ENCODE measurements at places on chromosomes 2 and 18.

GRCh38 chr2:133504566-133505505 is 63.4 kb downstream of the NCKAP5 start:
- peak; percentile 46 for DNase-seq

GRCh38 chr2:120227111-120227991 is 4.2 kb upstream of the TMEM185B start:
- no peak for DNase-seq

DNA sequence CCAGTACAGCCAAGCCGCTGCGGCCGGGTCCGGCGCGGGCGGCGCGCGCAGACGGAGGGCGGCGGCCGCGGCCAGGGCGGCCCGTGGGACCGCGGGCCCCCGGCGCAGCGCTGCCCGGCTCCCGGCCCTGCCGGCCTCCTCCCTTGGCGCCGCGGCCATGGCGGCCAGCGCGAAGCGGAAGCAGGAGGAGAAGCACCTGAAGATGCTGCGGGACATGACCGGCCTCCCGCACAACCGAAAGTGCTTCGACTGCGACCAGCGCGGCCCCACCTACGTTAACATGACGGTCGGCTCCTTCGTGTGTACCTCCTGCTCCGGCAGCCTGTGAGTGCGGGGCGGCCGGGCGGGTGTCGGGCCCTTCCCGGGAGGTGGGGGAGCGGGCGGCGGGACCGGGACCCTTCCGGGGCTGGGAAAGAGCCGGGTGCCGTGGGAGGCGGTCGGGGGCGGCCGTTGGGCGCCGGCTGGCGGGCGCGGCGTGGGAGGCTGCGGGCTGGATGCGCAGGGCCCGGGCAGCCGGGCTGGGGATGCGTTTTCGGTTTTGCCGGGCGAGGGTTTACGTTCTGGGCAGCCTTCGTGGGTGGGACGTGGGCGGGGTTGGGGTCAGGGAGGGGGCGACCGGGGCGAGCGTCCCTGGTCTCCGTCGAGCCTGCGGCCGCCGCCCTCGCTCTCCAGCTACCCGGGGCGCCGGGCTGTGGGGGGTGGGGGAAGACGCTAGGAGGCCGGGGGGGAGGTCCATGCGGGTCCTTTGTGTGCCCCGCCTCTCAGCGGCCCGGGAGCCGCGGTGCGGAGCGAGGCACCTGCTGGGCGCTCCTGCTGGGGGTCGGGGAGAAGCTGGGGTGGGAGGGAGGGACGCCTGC is 537 bp downstream of the AGFG1 start:
- DNase-seq = peak; percentile 11

- no peak for DNase-seq
These were observed 8.8 kb downstream of the C2orf92 start for GRCh38 chr2:97678298-97678697.

DNA sequence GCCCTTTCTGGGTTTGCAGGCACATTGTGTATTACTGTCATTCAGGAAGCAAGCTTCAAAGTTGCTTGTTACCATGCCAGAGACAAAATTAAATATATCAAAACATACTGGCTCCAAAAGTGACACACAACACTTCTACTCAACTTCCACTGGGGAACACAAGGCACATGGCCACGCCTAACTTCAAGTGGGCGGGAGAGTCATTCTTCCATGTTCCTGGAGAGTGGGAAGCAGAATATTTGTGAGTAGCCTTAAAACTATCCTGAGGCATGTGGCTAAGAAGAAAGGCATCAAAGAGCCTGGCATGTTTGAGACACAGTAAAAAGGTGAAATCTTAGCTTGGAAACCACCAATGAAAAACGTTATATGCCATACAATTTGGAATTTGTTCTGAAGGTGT is 90.5 kb upstream of the TACR1 start:
- no peak for DNase-seq

DNA sequence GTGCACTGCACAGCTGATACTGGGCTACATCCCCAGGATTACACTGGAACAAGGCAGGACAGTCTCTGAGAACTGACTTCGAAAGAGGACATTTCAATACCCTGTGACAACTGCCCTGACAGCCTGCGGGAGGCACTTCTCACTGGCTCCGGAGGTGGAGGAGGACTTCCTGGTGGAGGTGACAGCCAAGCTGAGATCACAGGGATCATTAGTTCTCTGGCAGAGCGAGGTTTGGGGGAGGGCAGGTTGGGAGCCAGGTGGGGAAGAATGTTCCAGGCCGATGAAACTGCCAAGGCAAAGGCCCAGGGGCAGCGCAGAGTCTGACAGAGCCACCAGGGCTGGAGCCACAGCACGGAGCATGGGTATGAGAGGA is 28.0 kb upstream of the NPAS2 start:
- no peak for DNase-seq

- no peak for DNase-seq
These were observed 91.9 kb downstream of the MRPS9 start for GRCh38 chr2:105129722-105130232.

GRCh38 chr2:193608451-193608850 is 1413.7 kb upstream of the TMEFF2 start:
- no peak for DNase-seq
